ENCODE measurements at places on chromosomes 4 and X.
A peak's percentile ranks its signal among the peaks of the same experiment; 100 is the strongest.

DNA sequence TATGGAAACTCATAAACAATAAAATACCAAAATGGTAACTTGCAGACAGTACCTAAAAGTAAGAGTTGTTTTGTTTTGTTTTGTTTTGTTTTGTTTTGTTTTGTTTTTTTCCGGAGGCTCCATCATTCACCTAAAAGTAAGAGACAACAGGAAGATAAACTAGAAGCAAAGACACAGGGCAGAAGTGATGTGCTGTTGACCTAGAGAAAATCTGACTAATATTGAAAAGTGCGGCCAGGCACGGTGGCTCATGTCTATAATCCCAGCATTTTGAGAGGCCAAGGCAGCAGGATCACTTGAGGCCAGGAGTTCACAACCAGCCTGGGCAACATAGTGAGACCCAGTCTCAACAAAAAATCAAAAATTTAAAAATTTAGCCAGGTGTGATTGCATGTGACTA, 5.6 kb upstream of the CENPC start:
- no peak for DNase-seq

- DNase-seq: no peak
Measured at GRCh38 chr4:59553721-59554091, 1646.4 kb upstream of the ADGRL3 start.

GRCh38 chr4:60865273-60865672, 334.9 kb upstream of the ADGRL3 start:
- no peak for DNase-seq

DNA sequence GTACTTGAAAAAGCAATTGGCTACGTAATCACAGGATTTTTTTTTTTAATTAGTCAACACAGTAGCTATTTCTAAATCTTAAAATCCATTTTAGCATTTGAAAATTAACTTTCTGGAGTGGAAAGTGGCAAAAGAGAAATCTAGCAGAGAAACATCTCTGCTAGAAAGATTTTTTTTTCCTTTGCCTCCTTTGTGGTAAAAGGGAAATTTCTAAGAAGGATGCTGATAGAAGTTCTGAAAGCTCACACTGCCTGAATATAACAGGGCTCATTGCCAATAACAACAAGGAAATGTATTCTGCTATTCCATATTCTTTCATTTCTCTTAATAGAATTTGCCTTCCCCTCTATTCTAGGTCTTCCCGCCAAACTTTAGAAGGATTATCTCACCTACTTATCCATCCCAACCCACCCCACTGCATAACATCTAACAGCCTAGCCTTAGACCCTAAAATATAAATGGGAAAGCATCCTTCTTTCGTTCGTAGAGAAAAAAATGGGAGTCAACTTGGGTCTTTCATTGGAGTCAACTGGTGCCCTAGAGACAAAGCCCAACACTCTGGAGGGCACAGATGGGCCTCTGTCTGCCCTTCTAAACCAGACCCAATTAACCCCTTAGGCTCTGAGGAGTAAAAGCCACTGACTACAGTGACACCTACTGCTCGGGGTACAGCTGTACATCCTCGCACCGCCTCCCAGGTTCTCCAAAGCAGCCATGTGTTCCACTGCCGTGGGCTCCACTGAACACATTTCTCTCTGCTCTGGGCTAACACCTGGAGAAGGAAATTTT, 103.9 kb downstream of the MAML3 start:
- no peak for DNase-seq

GRCh38 chr4:181008164-181008563, 1235.0 kb upstream of the TENM3 start:
- no peak for DNase-seq

- DNase-seq: no peak
Measured at GRCh38 chrX:3119376-3119775, 78.1 kb downstream of the ARSF start.

GRCh38 chr4:128787509-128788311, 21.8 kb upstream of the JADE1 start:
- no peak for DNase-seq

- DNase-seq: peak; percentile 78
Measured at GRCh38 chrX:152897222-152898131, at the start of gene ZNF185. ZNF185 (plus strand) TSS chrX:152898067; CDS start chrX:152914490, 16,423 bp downstream.

DNA sequence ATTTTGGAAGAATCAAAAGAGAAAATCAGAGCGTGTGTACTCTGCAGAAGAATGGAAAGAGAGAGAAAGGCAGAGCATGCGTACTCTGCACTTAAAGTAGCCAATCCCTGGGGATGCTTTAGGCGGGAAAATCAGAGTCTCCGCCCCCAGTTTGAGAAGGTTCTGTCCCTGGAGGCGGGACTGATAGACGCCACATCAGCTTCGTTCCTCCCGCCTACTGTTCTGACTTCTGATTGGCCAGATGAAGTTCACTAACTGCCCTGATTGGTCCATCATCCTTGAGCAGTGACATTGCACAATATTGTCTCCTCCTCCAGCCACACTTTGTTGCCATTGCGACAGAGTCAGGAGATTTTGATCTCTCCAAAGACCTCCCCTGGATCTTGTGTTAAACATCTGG, 23.8 kb downstream of the SSX1 start:
- DNase-seq: no peak

DNA sequence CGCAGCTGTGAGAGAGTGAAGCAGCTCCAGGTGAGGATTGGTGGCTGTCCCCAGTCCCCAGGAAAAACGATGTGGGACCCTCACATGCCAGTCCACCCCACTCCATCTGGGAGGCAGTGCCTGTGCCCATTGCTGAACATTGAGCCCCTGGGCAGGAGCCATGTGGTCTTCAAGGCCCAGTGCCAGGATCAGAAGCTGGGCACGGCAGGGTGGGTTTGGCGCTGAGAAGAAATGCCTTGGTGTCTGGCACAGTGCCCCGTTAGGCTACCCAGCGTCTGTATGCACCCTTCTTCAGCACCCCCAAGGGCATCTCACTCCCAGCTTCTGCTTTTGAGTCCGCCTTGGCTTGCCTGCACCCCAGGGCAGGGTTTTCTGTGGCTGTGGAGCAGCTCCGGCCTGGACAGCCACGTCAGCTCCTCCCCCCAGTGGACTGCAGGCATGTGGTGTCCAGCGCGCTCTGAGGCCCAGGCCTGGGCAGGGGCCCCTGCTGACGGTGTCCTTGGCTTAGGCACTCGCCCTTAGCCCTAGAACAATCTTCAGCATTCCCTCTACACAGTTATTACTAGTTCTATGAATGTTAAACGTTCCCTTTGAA, 28.6 kb downstream of the RGS12 start:
- no peak for DNase-seq

DNA sequence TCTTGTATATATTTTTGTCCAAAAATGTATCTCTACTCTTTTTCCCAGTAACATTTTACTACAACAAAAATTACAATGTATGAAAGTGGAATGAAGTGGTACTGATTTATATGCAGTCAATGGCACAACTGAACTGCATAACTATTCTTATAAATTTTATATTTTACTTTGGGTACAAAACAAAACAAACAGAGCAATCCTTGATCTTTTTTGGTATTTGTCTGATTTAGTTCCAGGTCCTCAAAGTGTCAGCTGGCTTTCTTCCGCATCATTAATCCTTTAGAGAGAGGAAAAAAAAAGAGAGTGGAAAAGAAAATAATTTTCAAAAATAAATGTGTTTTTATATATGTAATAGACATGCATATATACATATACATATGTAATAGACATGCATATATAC, 252.4 kb upstream of the SLIT2 start:
- DNase-seq: no peak

DNA sequence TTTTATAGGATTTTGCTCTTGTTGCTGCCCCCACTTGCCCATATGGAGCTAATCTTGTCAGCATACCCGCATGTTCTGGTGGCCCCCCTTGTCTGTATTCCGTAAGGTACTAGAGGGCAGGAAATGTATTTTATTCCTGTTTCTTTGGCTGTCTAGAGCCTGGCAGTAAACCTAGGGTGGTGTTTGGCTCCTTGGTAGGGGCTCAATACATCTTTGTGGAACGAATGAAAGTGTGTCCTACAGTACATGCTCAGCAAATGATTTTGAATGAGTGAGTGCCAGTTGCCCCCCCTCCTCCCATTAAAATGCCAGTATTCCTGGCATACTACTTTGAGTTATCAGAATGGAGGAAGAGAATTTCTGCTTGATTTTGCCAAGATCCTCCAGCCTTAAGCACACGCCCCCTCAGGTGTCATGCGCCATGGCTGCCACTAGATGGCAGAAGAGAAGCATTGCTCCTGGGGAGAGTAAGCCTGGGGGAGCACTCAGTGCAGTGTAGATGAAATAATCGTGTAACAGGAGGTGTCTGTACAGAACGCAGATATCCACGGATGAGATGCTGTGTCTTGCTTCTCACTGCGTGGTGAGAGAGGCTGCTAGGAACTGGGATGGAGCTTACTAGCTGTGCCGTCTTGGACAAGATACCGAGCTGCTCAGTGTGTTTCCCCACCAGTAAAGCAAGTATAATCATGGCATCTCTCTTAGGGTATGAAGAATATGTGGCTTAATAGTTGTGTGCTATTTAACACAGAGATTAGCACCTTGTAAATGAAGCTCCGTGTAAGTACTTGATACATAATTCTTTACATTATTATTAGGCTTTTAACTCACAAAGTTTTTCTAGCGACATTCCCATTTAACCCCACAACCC, 17.2 kb upstream of the RNF212 start:
- DNase-seq: no peak

- DNase-seq: no peak
Measured at GRCh38 chr4:1205586-1206298, 33.4 kb upstream of the SPON2 start.

- DNase-seq: no peak
Measured at GRCh38 chr4:42596918-42597317, 60.0 kb downstream of the ATP8A1 start.

DNA sequence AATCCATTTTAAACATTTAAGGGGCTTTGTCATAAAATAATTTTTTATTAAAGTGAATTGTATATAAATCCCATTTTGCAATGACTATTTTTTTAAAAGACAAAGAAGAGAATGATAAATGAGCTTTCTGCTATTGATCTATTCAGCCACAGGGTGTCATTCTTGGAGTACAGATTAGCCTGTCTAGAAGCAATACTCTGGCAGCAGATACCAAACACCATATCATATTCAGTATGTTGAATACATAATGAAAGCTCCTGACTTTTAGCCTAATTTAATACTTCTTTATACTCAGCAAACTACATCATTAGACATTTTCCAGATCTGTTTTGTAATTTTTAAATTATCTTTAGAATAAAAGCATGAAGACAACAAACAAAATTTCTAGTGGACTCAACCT, 496.3 kb downstream of the PDGFC start:
- no peak for DNase-seq

DNA sequence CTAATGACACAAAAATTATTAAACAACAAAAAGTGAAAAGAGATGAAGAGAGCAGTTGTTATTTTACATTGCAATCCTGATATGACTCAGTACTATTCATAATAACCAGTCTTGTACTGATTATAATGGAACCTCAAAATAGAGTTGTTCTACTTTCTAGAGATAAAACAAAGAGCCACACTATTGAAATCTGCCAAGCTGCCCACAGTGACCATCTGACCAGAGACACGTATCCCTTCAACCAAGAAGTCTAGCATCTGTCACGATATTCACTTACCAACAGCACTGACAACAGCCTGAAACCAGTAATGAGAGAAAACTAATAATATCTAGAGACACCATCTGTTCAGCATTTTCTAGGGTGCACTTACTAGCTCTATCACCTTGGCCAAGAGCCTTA, 466.7 kb downstream of the NKX6-1 start:
- DNase-seq: no peak

DNA sequence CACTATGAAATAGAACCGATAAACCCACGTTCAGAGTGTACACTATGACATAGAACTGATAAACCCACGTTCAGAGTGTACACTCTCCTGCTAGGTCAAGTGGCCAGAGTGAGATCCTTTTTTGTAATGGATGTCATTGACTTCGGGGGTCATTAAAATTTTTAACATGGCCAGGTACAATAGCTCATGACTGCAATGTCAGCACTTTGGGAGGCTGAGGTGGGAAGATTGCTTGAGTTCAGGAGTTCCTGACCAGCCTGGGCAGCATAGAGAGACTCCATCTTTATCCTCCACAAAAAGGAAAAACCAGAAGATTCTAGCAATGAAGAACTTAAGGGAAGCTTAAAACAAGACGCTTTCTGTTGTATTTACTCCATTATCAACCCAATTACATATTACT, 439.7 kb upstream of the FRG1 start:
- no peak for DNase-seq

DNA sequence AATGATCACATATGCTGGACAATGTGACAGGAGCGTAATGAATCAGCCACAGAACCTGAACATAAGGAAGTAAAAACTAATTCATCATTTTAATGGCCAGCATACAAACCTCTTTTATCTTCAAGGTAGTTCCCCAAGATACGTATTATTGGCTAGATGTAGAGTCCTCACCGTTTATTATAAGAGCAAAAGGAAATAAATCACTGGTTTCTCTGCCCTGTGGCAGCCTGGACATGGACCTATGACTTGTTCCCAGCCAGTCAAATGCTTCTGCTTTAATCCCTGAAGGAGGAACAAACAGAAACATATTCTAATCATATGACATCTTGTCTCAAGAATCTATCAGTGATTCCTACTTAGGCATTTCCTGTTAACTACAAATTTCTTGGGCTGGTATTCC, 86.8 kb upstream of the FAM241A start:
- no peak for DNase-seq

DNA sequence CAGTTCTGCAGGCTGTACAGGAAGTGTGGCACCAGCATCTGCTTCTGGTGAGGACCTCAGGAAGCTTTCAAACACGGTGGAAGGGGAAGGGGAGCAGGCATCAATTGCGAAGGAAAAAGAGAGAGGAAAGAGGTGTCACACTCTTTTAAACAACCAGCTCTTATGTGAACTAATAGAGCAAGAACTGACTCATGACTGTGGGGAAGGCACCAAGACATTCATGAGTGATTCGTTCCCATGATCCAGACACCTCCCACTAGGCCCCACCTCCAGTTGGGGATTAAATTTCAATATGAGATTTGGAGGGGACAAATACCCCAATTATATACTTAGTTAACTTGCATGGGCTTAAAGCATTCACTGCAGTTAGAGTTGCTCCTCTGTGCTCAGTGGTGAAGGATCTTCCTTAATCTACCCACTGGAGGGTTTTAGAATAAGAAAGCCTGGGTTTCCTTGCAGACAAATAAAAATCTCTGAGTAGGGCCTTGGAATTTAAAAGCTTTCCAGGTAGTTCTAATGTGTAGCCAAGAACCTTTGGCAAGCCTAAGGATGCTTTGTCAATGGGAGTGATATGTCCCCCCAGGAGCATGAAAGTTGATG, 60.0 kb downstream of the SYNPO2 start:
- DNase-seq: no peak

Measured in RWPE2 (cell line).